ENCODE measurements at places on chromosomes 13 and 19.
A peak's percentile ranks its signal among the peaks of the same experiment; 100 is the strongest.

GRCh38 chr13:98648141-98648540, 71.2 kb upstream of the STK24 start:
- DNase-seq = no peak

DNA sequence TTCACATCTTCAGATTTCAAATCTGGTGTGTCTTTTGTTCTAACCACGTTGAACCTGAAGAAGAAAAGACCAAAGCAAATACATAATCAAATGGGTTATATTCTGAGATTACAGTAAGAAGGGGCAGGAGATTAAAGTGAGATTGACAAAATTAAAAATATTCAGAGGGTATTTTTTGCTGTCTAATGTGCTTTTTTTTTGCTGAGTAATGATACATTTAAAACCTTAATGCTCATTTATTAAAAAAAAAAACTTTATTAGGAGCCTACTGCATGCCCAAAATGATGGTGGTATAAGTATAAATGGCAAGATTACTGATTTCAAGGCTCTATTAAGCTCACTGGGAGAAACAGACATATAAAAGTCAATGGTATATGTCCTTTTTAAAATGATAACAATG, 459.4 kb downstream of the FGF9 start:
- no peak for DNase-seq

DNA sequence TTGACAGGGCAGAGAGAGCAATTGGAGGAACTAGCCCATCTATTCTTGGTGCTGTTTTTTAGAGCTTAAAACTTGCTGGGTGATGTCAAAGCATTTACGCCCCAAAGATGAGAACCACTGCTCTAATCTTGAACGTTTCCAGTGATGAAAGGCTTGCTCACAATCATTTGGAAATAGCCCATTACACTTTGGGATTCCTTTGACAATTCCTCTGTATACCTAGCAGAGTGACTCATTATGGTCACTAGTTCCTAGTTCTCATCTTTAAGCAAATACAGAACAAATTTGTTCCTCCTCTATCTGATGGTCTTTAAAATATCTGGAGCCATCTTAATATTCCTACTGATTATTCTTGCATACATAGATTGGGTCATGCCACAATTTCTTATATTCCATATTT, 112.3 kb downstream of the GPC6 start:
- DNase-seq = no peak

- DNase-seq = no peak
Measured at GRCh38 chr13:110661256-110661655, 44.7 kb downstream of the CARS2 start.

DNA sequence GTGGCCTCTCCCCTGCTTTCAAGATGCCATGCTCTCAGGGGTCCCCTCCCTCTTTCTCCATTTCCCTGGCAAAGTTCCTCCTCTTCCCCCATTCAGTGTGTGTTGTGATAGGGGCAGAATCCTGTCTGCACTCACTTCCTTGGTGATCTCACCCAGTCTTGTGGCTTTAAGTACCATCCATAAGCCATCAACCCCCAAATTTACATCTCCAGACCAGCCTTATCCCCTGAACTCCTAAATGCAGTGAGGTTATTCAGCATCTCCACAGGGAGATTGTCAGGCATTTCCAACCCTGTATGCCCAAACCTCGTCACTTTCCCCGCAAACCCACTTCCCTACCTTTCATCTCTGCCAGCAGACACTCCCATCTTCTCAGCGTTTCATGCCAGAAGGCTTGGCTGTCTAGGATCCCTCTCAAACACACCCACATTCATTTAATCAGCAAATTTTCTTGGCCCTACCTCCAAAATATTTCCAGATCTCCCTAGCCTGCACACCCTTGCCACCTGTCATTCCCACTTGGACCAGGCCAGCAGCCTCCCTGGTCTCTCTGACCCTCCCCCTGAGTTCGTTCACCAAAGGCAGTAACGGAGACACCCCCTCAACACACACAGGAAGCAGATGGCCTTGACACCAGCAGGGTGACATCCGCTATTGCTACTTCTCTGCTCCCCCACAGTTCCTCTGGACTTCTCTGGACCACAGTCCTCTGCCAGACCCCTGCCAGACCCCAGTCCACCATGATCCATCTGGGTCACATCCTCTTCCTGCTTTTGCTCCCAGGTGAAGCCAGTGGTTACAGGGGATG, at the start of gene HCST:
Gene HCST, plus strand, starts transcription at position 676 of the 808 bp plus-strand sequence. Its CDS starts 65 bp downstream, at position 741.
- DNase-seq = peak; percentile 60

DNA sequence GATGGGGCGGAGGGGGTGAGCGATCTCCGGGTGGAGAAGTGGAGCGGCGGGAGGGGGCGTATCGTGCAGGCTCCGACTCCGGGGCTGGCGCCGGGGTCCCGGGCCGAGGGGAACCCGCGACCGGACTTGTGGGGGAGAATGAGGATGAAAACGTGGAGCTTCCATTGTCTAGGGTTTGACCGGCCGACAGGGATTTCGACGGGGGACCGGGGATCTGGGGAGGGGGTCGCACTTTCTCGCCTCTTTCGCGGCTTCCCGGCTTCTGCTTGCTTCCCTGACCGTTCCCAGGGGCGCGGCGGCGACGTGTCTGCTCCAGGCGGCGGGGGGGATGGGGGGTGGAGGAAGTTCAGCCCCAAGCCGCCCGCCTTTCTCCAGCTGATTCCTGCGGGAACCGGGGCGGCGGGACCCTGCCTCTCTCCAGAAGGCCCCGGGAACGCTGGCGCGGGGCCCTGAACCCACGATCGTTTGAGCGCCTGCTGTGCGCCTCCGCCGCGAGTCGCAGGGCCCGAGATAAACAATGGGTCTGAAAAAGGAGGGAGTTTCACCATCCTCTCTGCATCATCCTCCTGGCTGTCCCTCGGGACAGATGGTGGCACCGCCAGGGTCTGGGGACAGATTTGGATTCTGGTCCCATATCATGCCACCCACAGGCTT, 790 bp downstream of the TPM4 start:
- no peak for DNase-seq

- DNase-seq = no peak
Measured at GRCh38 chr19:44566984-44567383, 37.5 kb upstream of the CEACAM20 start.

DNA sequence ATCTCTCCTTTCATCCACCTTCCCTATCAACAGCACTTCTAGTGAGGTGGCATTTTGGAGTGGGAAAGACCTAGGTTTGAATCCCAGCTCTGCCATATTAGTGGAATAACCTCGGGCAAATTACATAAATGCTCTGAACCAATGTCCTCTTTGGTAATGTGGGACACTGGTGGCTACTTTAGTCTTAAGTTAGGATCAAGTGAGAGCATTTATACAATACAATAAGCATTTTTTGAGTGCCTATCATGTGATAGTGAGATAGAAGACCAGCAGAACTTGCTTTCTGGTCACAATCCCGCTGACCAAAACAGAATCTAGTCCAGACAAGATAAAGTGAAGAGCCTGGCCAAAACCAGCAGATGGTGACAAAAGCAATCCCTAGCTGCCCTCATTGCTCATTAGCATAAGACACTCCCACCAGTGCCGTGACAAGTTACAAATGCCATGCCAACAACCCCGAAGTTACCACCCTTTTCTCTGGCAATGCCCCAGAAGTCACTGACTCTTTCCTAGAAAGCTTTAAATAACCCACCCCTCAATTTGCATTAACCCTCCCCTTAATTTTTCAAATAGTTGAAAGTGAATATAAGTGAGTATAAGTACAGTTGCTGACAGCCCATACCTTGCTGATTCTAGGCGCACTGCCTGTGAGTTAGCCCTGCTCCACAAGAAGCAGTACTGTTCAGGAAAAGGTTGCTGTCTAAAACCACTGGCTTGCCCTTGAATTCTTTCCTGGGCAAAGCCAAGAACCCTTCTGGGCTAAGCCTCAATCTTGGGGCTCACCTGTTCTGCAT, 28.9 kb upstream of the KPNA3 start:
- DNase-seq = no peak

- DNase-seq = no peak
Measured at GRCh38 chr13:24511816-24512196, 772 bp downstream of the PARP4 start.

DNA sequence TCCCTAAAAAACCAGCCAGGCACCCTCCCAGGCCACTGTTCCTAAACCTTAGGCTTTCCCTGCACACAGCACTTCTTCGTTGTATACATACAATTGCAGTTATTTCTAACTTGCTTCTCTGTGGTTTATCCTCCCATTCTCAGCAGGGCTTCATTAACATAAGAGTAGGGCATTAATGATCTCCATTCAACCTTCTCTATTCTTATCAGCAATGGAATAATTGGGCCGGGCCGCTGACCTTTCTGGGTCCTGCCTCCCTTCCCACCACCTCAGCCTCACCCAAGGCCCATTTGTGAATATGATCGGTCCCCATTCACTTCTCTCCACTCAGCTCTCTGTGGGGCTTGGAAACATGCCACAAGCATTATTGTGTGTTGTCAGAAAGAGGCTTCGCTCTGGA, 184.2 kb downstream of the SUCLA2 start:
- no peak for DNase-seq

DNA sequence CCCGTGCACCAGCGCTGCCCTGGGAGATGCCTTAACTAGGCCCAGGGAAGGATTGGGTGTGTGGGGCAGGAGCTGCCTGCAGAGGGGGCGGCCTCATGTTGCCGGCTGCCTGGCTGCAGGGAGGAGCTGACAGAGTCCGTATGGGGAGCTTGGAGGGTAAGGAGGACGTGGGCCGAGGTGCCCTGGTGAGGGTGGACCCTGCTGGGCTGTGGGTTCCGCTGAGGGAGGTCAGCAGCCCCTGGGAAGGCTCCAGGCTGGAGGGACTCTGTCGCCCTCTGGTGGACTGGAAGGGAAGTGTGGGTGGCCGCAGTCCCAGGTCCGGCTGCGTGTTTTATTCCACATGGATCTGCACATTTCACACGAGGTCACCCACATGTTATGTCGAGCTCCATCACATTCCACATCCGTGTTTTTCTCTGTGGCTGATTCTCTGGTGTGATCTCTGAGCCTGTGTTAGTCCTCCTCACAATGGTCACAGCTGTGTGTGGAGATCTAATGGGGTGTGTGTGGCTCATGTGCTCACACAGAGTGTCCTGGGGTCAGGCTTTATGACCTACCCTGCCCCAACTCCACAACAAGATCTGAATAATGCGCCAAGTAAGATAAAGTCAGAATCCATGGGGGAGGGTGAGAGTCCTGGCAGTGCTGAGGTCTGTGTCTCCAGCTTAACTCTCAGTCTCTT, 1.8 kb upstream of the CEACAM8 start:
- DNase-seq = peak; percentile 25

GRCh38 chr19:31269425-31270127, 79.7 kb downstream of the TSHZ3 start:
- DNase-seq = no peak

DNA sequence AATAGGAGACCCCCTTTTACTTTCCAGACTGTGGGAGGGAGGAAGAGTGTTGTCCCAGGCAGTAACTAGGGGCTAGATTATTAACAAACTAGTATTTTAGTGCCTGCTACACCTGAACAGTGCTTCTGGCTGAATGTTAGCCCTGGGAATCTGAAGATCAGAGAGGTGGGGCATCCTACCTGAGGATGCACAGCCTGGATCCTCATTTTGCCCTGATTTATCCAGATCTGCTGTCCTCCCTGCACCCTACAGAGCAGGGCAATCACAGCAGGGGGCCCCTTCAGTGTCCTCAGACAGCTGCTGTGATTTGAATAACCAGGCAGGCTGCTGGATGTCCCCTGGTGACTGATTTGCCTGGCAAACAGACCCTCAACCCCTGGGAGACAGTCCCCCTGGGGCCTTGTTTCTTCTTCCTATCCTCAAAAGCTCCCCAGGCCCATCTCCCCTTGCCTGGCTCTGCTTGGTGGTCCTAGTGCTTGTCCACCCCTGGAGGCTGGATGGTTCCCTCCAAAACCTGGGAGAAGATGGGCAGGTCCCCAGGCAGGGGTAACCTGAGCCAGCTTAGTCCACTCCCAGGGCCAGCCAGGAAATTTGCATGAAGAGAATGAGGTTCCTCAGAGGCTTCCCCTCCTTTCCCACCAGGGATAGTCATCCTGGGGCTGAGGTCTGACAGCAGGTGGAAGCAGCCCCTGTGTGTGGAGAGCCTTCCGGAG, at the start of gene OVOL3:
Gene OVOL3, plus strand, starts transcription at position 657 of the 713 bp plus-strand sequence. CDS start 60 bp downstream, outside the sequence.
- DNase-seq = no peak

GRCh38 chr13:111204438-111205177, 89.5 kb downstream of the ARHGEF7 start:
- no peak for DNase-seq

DNA sequence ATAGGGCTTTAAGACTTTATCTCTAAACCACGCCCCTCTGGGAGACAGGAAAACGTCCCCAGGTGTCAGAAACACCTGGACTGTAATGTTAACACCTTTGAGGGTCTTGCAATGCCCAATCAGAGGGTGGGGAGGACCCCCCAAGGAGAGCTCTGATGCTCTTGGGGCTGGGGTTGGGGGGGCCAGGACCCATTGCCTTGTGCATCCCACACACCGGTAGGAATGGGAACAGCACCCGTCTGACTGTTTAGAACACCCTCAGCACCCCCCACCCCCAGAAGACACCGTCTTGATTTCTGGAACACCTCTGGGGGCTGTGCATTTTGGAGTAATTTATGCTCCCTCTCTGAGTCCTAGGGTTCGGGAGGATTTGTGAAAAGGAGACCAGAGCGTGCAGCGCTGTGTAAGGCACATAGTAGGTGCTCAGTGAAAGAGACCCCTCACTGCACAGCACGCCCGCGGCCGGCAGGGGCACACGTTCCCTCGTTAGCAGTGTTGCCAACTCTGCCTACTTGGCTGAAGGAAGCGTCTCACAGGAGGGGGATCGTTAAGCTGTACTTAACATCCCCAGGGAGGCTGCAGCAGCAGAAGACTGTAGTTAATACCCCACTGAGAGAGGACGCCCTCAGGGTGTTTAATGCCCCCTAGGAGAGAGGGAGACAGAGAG, 2.8 kb upstream of the ERFL start:
- no peak for DNase-seq

- no peak for DNase-seq
Measured at GRCh38 chr13:72495681-72496080, 231.7 kb downstream of the MZT1 start.

DNA sequence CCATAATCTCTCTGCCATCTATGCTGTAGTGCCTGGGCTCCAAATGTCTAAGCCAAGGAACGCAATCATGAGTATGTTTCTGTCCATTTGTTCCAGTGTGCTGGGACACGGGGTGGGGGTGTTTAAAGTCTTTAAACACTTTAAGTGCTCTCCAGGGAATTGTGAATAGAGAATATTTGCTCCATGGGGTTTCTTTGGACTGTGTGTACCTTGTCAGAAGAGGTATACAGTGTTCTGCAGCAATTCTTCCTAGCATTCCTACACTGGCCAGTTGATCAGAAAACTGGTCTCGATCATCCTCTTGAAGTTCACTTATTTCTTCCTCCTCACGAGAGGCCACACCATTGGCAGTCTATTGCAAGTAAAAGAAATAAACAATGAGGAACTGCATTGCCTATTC, 35.1 kb upstream of the EEF1AKMT1 start:
- no peak for DNase-seq

Data from CD4-positive, alpha-beta T cell treated with Interferon gamma for 1 hour (primary cell).